AG04449 (cell line): ENCODE measurements at places on chromosomes 2 and 18.

DNA sequence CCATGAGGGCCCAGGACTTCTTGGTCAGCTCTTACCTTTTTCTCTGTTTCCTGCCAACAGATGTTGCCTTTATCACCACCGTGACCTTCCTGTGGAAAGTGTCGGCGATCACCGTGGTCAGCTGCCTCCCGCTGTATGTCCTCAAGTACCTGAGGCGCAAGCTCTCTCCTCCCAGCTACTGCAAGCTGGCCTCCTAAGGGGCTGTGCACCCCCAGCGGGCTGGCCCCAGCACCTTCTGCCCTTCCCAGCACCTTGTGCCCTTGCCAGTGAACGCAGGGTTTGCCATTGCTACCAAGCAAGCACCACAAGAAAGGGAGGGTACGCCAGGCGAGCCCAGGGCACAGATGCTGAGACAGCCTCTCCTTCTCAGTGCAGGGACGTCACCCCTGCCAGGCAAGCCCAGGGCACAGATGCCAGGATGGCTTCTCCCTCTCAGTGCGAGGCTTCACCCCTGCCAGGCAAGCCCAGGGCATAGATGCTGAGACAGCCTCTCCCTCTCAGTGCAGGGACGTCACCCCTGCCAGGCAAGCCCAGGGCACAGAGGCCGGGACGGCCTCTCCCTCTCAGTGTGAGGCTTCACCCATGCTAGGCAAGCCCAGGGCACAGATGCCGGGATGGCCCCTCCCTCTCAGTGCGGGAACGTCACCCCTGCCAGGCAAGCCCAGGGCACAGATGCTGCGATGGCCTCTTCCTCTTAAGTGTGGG is 18.4 kb upstream of the NFATC1 start:
- DNase-seq: no peak

GRCh38 chr2:99261242-99261641 is 5.8 kb upstream of the LYG2 start:
- DNase-seq: no peak

GRCh38 chr2:11539317-11540147 is 5.7 kb downstream of the GREB1 start:
- DNase-seq: no peak

DNA sequence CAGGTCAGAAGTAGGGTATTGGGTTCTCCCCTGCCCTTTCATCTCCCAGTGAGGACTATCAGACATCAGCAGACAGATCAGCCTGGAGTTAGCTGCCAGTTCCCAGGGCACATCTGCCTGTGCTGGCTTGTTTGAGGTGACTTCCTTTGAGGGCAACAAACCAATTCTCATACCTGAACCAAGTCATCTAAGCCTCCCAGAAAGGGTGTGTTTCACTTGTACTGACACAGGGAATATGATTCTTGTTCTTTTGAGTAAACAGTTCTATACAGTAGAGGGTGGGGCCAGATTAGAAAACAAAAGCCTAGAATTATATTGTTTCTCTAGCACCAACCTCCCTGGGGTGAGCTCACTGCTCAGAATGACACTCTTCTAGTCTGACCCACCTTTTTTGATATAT is 591.9 kb downstream of the SLC4A3 start:
- no peak for DNase-seq

- DNase-seq: no peak
Observed at GRCh38 chr18:57640749-57641148, 19.1 kb upstream of the NARS1 start.

DNA sequence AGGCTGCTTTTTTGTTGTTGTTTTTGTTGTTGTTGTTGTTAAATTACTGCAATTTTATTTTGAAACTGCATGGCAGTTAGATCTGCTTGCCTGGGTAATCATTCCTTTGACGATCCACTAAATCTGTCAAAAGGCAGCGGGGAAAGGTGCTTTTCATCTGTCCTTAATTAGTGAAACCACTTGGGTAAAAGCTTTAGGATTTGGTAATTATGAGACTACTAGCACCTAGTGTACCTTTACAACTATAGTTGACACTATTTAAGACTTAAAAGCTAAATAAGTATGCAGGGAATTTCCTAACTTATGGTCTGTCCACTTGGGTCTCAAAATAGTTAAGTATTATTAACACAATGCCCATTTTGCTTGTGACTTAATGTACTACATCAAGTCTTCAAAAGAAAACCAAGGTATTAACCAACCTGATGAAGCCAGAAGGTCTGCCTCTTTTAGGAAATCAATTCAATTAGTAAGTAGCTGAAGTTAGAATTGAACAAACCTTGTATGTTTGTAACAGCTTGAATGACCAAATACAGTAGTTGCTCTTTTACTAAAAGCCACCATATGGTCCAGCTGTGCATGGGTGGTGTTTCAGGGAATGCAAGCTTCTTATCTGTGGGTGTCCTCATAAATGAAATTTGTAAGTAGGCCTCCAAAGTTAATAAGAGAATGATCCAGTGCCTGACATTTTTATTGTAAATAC is 44.8 kb downstream of the NAB1 start:
- DNase-seq: no peak

- DNase-seq: no peak
Observed at GRCh38 chr2:39018638-39019037, 102.2 kb downstream of the SOS1 start.

DNA sequence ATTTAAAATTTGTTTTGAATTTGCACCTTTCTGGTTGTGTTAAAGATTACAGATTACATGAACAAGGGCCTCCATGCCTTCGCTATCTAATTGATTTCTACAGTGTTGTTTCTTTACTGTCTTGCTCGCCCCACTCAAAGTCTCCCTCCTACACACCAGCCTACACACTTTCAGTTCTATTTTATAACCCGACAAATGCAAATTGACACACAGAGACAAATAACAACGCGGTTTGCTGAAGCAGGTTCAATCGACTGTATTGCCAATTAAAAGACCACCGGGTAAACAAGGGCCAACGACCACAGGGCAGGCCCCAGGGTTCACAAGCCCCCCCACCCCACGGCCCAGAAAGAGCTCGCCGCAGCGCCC is 869 bp downstream of the STARD7 start:
- DNase-seq: no peak
